Stimulated activated CD4-positive, alpha-beta T cell treated with anti-CD3 and anti-CD28 coated beads, Interleukin-1b, Interleukin-23, amount 100 ng/mL, for 24 hours (primary cell): ENCODE measurements at places on chromosomes 4 and X.

GRCh38 chrX:149720021-149720689 lies 8.3 kb downstream of the MAGEA11 start:
- no peak for DNase-seq

GRCh38 chrX:30027636-30028035 lies 187.7 kb upstream of the MAGEB2 start:
- DNase-seq = no peak

DNA sequence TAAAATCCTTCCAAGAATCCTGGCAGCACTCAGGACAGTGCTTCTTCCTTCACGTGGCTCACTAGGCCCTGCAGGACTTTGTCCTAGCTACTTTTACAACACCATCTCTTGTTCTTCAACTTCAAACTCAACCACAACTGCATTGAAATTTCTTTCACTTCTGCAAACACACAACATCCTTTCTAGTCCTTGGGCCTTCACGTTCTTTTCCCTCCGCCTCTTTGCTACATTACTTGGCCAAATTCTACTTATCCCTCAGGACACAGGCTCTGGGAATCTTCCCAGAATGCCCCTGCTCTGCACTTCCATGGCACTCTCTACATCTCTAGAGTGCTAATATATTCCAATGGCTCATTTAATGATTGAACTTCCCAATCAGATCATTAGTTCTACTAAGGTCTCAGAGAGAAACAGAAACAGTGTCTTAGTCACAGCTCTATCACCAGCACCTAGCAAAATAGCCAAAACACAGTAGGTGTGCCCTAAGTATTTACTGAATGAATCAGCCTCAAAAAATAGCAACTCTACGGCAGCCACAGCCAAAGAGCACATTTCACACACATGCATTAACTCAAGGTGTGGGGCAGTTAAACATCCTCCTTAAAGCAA lies 73.3 kb downstream of the MANBA start:
- DNase-seq = no peak

GRCh38 chrX:101163166-101163565 lies 56.4 kb upstream of the DRP2 start:
- DNase-seq = no peak

DNA sequence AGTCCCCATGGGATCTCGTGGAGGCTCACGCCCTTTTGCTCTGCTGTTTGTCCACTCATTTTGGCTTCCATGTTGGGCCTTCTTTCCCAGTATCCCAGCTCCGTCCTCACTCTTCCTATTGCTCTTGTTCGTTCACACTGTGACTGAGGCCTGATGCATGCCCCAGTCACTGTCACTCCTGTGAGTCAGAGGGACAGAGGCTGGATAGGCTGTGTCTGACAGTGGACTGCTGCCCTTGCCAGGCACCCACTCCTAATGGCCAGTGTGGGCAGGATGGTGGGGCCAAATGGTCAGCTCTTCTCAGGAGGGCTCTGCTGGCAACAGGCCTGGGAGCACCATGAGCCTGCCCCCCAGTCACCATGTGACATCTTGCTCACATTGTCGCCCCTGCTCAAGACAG lies 40.0 kb downstream of the HADH start:
- DNase-seq = no peak

GRCh38 chr4:108264693-108265092 lies 96.0 kb upstream of the LEF1 start:
- no peak for DNase-seq

GRCh38 chr4:108263057-108263456 lies 94.3 kb upstream of the LEF1 start:
- DNase-seq = no peak

- no peak for DNase-seq
Observed at GRCh38 chr4:104772849-104773248, 278.2 kb upstream of the CXXC4 start.

DNA sequence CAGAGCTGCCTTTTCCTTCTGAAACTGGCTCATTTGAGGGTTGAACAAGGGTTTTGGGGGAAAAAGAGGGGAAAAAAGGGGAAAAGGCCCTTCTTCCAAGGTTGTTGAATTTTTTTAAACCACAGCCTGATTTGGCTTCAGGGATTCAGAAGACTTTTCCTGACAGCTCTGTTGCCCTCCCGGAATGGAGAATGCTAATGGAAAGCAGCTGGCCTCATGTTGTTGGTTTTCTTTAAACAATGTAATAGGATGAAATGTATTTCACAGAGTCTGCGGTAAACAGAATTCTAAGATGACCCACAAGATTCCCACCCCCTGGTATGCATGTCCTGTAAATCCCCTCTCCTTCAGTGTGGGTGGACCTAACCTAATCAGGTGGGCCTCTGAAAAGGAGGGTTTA lies 3.3 kb upstream of the KIAA1210 start:
- DNase-seq = no peak

- no peak for DNase-seq
Observed at GRCh38 chrX:66638591-66639500, at the start of gene EDA2R. TSS of gene EDA2R (minus strand) at chrX:66639078. CDS start at chrX:66616020, 23,058 bp downstream.

- DNase-seq = no peak
Observed at GRCh38 chr4:16213121-16213520, 13.2 kb downstream of the TAPT1 start.

DNA sequence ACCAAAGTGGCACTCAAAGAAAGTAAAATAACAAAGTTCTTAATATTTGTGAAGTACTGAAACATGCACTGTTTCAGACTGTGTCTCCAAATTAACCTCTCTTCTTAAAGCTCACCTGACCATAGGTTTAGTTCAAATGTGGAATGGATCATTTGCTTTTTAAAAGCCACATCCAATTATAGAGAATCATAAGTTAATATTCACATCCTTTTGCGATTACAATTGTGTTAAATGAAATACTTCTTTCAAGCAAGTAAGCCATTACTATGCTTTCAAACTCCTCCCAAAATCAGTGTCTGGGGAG lies 95.3 kb upstream of the PTPN13 start:
- DNase-seq = no peak

DNA sequence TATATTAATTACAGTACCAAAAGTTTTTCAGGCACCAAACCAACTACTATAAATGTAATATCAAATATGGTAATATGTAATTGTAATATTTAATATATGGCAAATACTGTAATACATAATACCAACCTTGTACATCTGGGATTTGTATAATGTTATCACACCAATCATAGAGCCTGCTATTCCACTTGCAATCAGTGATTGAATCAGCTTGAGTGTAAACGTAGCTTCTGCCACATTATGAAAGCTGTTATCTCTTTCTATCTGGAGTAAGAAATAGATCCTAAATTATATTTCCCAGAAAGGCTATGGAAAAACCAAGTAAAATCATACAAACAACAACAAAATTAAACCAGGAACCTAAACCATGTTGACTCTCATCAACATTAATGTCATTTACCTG lies 24.7 kb upstream of the NEUROG2 start:
- DNase-seq = no peak

DNA sequence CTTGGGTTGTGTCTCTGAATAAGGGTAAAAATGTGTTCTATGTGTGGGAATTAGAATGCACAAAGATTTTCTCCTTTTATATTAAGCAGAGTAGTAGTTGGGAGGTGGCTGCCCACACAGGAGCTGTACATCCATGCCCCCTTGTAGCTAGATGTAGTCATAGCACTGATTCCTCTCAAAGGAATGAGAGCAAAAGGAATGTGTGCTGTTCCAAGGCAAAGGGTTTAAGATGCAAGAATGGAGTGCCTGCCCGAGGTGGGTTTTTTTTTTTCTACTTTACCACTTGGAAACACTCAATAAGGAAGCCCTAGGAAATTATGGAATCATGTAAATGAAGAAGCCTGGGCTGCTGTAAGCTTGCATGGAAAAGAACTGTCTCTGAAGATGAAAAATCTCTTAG lies 2183.2 kb upstream of the AGA start:
- no peak for DNase-seq

DNA sequence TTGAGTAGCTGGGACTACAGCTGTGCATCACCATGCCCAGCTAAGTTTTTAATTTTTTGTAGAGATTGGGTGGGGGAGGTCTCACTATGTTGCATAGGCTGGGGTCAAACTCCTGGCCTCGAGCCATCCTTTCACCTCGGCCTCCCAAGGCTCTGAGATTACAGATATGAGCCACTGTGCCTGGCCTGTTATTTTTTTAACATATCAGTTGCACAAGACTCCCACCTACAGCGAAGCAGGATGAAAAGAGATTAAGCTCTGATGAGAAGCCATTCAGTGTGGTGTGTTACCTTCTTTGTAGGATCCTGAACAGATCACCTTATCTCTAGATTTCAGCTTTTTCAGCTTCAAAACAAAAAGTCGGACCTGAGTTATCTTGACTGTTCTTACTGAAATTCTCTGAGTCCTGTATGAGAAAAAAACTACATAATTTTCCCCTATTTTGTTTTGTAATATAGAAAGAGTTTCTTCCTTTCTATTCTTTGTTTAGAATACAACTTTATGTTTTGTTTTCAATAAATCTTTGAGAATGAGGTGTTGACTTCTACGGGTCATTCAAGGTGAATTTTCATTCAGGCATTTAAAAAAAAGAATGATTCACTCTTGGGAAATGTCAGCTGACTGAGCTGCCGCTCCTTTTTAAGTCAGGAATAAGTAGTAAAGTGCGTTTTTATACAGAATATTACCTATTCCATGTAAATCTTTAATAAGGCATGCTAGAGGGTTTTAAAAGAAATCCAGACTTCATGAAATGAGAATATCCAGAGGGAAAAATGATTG lies 134.6 kb downstream of the ARSF start:
- no peak for DNase-seq

DNA sequence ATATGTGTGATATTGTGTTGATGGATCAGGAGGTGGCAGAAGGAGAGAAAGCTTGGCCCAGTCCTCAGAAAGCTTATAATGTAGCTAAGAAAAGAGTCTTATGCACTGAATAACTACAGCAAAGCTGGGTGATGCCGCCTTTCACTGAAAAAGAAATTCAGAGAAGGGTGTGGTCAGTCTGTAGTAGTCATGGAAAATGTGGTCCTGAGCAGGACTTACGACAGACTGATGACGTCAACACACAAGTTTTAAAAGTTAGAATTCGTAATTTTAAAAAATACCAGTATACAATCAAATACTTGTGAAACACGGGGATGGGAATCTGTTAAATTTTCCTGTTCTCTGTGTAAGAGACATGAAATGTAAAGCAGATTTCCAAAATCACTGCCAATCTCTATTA lies 87.0 kb upstream of the RAPGEF2 start:
- DNase-seq = no peak

- no peak for DNase-seq
Observed at GRCh38 chr4:52983563-52984303, 121.6 kb downstream of the RASL11B start.

DNA sequence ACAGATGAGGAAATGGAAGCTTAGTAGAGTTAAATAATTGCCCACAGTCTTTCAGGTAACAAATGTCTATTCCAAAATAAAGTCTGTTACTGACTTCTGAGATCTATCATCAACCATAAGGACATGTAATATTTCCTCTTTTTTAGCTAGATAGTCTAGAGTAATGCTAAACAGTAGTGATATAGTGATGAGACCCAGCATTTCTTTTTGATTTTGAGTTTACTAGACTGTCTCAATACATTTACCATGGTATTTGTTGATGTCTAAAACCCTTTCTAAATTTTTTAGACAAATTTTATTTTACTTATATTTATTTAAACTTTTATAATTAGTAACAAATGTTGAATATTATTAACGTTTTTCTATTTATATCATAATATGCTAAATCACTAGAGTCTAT lies 465.1 kb upstream of the SLIT2 start:
- no peak for DNase-seq

- no peak for DNase-seq
Observed at GRCh38 chrX:47248576-47248975, 15.8 kb downstream of the USP11 start.

GRCh38 chr4:2799224-2799911 lies 6.5 kb downstream of the SH3BP2 start:
- DNase-seq = no peak

DNA sequence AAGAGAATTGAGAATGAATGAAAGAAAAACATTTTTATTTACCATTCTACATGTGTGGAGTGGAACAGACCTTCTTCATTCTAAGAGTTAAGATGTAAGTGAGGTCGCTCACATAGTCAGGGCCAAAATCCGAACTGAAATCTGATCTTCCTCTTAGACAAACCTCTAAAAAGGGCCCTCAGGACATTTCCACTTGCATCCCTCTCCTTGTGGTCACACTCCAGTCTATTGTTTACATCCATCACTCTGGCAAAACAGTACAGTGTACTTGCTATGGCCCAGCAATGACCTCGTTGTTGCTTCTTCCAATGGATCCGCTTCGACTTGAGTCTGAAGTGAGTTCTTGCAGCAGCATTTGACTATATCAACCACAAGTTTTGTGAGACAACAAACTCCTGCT lies 54.2 kb downstream of the MOSPD2 start:
- DNase-seq = no peak

GRCh38 chr4:106329041-106329618 lies 12.8 kb downstream of the AIMP1 start:
- no peak for DNase-seq
